ENCODE measurements at places on chromosomes 7 and 10.
A peak's percentile ranks its signal among the peaks of the same experiment; 100 is the strongest.

GRCh38 chr10:86072413-86072812 is 294.2 kb downstream of the GRID1 start:
- DNase-seq: no peak

DNA sequence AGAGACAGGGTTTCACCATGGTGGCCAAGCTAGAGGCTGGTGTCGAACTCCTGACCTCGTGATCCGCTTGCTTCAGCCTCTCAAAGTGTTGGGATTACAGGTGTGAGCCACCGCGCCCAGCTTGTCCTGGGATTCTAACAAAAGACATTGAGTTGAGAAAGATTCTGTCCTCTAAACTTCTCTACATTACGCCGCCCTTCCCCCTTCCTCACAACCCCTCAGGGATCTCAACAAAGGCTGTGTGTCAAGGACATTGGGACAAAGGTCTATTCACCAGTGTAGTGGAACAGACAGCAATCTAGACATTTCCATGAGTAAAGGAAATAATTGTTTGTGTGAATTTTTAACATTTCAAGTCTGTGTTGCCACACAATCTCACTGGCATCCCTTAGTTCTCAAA is 68.8 kb upstream of the KIF5B start:
- no peak for DNase-seq

- DNase-seq: no peak
Observed at GRCh38 chr10:119302172-119302571, 94.8 kb downstream of the GRK5 start.

DNA sequence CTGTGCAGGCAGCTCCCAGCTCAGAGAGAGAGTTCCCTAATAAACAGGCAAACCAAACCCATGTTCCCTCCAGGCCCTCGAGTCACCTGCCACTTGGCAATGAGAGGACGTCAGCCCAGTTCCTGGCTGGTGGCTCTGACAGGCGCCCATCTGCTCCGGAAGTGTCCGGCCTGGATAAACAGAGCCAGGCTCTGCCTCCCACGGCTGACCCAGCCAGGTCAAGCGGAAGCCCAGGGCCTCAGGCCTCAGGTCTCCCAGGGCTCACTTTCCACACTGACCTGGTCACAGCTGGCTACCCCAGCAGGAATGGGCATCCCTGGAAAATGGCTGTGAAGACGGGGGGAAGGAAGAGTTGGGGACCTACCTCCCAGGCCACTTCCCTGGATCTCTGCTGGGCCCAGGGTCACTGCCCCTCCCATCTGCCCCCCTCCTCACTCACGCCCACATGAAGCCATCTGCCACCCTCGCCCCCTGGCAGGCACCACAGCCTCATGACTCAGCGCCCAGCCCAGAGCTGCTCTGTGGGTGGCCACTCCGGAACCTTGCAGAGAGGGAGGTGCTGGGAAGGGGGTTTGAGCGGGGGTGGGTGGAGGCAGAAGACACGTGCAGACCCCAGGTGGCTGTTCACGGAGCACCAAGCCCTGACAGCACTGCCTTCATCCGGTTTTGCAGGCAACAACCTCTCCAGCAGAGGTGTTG is 37.4 kb upstream of the DUSP5 start:
- no peak for DNase-seq

DNA sequence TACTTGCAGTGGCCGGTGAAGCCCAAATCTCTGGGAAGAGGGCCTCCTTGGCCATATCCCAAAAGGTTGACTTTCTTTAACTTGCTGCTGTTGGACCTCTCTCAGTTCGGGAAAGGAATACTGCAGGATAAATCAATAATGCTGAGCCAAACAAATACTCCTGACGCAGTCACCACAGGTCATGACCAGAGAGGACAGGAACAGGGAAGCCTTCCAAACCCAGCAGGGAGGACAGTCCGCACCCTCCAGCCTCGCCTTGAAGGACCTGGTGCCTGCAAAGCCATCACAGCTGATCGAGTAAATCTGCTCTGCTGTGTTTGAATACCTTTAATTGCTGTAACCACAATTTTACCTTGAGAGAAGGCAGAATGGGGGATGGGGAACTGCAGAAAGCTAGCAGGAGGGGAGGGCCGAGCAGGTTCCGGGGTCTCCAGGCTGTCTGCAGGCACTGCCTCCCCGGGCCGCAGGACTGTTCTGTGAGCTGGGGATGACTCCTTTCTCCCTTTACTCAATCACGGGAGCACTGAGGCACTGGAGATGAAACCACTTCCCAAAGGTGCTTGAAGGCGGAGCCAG is 20.8 kb upstream of the INSIG1 start:
- DNase-seq: no peak

DNA sequence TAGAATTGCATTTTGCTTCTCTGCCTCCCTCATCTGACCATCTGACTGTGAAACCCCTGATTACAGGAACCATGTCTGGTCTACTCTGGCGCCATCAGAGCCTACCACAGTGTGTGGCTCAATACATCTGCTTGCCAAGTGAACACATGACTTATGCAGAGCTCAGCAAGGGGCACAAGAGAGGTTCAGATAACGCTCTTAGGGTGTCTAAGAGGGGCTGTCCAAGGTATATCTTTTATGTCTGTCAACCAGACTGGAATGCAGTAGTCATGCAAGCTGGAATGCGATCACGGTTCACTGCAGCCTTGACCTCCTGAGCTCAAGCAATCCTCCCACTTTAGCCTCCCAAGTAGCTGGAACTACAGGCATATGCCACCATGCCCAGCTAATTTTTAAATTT is 10.3 kb upstream of the RRP12 start:
- DNase-seq: no peak

DNA sequence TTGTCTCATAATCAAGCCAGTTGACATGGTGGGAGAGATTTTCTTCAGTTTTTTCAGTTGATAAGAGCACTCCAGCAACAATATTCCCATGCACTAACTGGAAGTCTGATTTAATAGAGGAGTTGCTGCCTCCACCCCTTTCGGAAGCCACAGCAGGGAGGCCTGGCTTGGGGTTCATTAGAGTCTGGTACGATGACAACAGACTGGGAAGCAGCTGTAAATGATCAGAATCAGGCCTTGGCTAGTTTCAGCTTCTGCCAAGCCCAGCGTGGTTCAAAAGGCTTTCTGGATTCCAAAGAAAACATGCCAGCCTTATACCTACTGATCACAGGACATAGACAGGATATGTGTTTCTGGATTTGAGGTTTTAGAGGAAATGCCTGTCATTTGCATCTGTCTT is 274.0 kb downstream of the CSTF2T start:
- DNase-seq: no peak

DNA sequence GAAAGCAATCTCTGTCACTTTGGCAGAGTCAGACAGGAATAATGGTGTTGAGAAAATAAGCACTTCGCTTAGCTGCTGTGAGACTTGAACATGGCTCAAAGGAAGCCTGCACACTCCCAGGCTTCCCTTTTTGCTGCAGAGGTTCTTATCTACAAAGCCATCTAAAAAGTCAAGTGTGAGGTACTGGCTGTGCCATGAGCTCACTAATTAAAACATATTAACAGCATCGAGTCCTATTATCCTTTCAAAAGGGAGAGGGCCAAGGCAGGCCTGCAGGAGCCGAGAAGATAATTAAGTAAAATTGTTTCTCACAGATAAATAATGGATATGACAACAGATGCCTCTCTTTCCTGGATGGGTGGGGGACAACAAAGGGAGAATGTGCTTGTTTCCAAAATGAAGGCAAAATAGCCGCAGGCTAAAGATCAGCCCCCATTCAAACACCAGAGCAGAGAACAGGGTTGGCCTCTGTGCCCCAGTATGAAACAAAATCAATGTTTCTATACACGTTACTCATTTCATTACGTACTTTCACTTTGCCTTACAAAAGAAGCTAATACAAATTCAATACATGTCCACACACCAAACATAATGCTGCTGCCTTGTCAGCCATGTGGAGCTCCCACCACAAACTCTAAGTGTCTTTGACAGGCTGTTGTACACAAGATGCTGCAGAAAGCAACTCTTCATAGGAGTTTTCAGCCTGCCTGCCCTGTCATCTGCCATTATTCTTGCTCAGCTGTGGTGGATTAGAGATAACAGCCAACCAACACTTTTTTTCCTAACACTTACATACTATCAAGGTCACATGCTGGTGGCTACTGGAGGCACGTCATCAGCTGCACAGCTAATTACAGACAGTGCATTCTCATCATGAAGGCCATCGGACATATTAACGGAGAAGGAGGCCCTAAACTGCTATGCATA is 55.3 kb downstream of the ELAPOR2 start:
- no peak for DNase-seq

GRCh38 chr7:5622746-5623145 is 158.7 kb downstream of the RNF216 start:
- DNase-seq: no peak

DNA sequence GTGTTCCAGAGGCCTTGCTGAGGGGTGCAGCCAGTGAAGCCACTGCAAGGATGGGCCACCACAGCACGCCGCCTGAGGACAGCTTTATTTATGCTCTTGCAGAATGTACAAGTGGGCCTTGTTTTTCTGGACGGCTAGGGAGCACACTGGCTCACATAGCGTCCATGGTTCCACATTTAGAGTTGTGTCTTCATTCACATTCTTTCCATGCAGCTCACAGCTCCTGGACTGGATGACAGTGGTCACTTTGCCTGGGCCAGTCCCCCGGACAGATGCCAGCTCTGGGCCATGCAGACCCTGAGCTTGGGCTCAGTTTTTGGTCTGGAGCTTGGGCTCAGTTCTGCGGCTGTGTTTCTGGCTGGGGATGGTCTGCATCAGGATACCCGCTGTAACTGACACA is 2.6 kb upstream of the C10orf71 start:
- DNase-seq: no peak

DNA sequence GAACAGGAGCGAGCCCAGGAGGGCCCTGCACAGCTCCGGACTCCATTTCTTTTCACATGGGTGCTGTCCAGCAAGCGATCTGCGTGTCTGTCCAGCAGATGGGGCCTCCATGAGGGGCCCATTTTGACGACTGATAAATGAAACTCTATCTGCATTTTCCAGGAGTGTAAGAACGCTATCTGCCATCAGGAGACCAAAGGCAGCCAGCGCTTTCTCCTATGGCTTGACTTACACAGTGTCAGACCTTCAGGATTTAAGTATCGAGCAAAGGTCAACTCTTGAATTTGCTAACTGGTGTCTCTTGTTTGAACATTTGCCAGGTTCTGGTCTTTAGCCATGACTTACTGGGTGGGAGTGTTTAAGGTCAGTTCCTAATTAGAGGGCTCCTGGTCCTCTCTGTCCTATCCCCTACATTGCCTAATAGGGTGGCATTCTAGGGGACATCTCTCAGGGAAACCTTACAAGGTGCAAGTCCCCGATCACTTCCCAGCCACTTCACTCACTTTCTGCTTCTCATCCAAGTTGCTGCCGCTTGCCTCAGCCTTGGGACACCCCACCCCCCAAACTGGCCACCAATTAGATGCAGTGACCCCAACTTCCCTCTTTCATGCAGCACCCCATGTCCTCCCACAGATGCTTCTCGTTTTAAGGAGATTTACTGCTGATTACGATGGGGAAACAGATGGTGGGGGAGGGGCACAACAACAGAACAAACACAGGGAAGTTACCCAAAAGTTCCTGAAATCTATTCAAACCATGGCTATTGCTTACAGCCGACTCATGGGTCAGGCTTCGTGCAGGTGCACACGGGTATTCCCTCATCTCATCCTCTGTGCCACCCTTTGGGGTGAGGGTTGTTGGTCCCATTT is 20.0 kb downstream of the VSIR start:
- no peak for DNase-seq

DNA sequence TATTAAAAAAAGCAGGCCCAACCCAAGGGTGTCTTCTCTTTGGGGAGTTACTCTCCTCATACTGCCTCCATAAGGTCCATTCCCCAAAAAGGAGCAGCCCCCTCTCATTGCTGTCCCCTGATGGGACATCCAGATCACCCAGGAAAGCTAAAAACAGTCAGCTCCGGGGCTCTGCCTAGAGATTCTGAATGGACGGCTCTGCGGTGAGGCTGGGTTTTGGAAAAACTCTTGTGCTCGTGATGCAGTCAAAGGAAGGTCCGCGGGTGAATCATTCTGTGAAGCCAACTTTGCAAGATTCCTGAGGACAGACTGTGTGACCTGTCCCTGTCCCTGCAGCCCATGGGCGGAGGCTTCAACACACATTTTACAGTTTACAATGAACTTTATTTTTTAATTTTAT is 351.5 kb downstream of the TYW1 start:
- no peak for DNase-seq

- DNase-seq: no peak
Observed at GRCh38 chr7:151035026-151035717, 6.9 kb downstream of the ABCB8 start.

GRCh38 chr7:105256761-105257231 is 131.9 kb downstream of the SRPK2 start:
- no peak for DNase-seq

DNA sequence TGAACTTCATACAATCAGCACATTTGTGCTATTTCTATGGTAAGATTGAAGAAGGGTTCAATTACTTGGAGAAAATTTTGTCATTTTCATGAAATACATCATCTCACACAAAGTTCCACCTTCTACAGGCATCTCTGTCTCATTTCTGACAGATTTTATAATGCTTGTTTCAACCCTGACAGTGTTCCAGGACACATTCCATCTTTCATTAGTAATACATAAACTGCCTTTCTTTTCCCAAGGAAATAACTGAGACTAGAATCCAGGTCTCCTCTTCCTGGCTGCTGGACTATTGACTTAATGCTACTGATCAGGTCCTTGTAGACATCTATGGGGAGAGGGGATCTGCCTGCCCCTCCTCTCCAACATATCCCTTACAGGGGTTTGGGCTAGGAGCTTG is 70.1 kb upstream of the PLPP4 start:
- no peak for DNase-seq

DNA sequence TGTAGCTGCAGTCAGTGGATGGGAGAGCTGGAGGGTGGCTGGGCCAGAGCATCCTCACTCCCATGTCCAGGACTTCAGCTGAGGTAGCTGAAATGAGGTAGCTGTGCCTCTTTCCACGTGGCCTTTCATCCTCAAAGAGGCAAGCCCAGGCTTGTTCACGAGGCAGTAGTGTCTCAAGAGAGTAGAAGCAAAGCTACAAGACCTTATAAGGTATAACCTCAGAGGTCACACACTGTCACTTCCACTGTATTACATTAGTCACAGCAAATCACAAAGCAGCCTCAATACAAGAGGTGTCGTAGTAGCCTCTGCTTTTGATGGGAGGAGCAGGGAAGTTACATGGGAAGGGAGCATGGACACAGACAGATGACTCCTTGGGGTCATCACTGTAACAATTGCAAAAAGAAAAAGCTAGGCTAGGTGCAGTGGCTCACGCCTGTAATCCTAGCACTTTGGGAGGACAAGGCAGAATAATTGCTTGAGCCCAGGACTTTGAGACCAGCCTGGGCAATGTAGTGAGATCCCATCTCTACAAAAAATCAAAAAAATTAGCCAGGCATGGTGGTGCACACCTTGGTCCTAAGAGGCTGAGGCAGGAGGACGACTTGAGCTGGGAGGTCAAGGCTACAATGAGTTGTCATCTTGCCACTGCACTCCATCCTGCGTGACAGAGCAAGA is 97.5 kb downstream of the SKIDA1 start:
- peak; percentile 0 for DNase-seq

Data from HS-5 (cell line).